ENCODE measurements at places on chromosomes 4 and X.

- no peak for DNase-seq
Measured at GRCh38 chr4:26489101-26489985, 941 bp downstream of the CCKAR start.

GRCh38 chr4:48133669-48134068 is 381 bp downstream of the TXK start:
- no peak for DNase-seq

GRCh38 chr4:150943818-150944217 is 71.3 kb downstream of the LRBA start:
- DNase-seq, result no peak

GRCh38 chr4:2881431-2881830 is 37.8 kb downstream of the ADD1 start:
- DNase-seq, result no peak

DNA sequence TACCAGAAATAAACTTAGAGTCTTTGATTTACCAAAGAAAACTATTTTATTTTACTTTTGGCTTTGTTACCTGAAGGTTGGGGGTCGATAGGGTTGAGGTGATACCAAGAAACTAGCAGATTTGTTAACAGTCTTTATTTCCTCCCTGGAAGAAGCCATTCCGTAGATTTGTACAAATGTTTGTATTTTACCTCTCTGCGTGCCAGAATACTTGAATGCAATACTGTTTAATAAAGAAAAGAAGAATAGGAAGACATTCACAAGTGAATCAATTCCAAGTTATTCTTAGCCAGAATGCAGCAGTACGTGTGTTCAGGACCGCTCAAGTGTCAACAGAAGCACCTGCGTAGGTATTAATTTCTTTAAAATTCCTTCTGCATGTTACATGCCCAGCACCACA is 260.3 kb upstream of the TENM3 start:
- no peak for DNase-seq

DNA sequence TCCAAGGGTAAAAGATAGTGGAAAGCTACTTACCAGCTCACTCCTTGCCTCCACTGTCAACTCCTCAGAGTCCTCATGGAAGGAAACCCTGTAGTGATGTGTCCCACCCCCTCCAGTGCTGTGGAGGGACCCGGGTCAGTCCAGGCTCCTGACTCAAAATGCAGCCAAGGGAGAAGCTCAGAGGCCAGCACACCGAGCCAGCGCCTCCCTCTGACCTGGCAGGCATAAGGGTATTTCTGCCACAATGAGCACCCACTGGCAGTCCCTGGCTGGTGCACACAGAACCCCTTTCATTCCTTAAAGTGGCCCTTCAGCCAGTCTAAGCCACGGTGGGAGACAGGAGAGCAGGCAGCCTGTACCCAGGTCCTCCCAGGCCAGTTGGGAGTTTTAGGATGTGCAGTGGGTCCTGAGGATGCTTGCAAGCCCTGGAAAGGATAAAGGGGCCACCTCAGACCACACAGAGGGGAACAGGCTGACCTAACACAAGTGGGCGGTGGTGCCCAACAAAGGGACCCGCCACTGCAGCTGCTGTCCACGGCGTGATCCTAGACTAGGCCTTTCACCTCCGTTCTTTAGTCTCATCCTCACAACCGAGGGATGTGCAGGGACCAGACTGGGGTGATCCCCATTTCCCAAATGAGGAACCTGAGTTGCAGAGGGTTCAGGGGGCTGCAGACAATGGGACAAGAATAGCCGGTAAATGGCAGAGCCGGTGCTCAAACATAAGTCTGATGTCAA is 5.7 kb downstream of the JAKMIP1 start:
- DNase-seq, result no peak

GRCh38 chrX:70262952-70263567 is 3.1 kb upstream of the P2RY4 start:
- peak; percentile 4 for DNase-seq
